ENCODE measurements at places on chromosomes 4 and X.

DNA sequence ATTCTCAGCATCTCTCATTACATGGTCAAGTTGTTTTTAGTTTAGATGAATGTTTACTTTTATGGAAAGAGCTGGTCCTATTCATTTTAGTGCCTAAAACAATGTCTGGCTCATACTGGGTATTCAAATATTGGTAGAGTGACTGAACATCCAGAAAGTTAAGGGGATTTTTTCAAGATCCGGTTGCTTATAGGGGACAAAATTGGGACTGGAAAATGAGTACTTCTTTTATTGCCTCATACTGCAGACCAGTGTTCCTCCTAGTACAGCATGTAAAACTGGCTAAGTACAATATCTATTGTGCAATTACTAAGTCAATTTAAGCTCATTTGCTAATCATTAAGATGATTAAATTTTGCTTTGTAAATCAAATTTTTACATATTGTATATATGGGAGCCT is 13.9 kb downstream of the RP2 start:
- DNase-seq, result no peak

DNA sequence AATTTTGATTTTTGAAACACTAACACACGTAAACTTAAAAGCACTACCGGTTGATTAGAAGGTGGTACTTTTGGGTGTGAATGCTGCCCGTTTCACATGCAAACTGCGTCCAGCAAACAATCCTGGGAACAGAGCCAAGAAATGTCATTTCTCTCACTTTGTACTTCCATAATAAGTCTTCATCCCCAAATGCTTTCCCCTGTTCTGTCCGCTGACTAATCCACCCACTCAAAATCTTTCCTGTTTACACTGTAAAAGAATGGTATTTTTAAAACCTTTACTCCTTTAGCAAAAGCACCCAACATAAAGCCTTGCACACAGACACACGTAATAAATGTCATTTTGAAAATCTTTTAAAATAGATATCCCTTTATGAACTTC is 39.1 kb upstream of the PDLIM5 start:
- DNase-seq, result peak; percentile 69

- DNase-seq, result no peak
Observed at GRCh38 chrX:68953331-68953730, 124.5 kb downstream of the EFNB1 start.

DNA sequence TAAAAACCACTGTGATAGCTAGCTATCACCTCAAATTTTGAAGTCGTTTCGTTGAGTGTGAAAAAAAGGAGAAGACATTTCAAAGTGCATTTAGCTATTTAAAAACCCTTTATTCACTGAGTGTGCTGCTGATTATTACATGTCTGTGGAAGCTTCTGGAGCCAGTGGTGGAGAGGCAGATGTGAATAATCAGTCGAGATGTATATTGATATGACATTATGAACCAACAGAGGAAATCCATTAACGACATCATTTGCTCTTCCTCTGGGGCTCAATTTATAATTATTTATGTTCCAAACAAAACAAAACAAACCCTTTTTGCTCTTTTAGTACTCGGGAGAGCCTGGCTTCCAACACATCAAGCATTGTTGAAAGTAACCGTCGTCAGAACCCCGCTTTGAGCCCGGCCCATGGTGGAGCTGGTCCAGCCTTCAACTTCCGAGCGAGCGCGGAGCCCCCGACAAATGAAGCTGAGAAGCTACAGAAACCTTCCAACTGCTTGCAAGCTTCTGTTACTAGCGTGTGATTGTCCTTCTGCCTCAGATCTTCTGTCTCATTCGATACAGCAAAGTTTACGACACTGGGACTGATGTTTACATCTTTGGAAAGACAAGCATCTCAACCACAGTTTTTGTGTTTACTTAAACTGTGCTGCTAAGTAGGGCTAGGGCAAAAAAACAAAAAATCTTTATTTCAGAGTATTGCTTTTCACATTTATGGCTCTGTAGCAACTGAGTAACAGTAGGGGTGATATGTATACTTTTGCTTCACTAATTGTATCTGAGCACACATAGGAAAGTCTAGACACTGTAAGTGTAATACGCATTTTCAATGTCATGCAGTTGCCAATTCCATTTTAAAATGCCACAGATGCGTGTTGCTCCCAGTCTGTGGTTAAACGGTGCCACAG is 111.9 kb downstream of the STOX2 start:
- no peak for DNase-seq

DNA sequence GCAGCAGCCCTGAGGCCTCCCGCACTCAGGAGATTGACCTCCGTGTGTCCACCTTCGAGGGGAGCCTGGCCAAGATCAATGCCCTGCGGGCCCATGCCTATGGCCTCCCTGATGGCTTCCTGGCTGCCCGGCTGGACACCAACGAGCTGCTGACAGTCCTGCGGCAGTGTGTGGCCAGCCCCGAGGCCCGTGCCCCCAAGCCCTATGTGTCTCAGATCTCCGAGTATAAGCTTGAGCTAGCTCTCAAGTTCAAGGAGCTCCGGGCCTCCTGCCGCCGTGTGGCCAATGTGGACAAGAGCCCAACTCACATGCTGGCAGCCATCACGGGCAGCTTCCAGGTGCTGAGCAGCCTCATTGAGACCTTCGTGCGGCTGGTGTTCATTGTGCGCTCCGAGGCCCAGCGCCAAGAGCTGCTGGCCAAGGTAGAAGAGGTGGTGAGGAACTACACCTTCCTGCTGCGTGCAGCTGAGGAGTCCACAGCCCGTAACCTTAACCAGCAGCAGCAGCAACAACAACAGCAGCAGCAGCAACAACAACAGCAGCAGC is 25.5 kb upstream of the PRPS1 start:
- no peak for DNase-seq

DNA sequence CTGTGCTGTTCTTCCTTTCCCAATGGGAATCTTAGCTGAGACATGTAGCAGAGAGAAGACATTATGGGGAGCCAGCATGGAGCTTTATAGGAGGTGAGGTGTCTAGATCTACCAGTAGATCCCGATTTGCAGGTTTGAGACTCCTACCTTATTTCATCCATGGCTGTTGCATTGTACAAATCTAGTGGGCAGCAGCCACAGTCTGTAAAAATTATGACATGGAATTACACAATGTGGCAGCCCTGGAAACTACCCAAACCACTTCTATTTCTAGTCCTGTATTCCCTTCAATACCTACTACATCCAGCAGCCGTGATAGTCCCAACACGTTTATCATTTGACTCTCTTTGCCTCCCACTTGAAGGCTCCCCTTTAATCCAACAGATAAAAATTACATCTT is 8.1 kb downstream of the ATP7A start:
- peak; percentile 25 for DNase-seq

GRCh38 chrX:40083120-40083978 is 14.4 kb downstream of the BCOR start:
- DNase-seq, result no peak

DNA sequence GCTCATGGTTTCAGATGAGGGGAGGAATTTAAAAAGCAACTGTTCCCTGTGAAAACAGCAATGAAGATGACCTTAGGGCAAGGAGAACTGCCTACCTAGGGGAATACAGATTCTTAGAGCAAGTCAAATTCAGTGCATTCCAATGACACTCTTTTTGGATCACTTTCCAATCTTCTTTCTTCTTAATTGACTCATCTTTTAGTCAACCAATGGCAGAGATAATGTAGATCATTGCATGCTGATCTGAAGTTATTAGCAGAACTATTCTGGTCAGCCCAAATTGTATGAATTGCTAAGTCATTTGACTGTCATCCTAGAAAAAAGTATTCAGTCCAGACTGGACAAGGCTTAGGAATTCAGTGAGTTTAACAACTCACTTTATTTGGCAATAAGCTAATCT is 12.6 kb upstream of the NR3C2 start:
- peak; percentile 75 for DNase-seq

DNA sequence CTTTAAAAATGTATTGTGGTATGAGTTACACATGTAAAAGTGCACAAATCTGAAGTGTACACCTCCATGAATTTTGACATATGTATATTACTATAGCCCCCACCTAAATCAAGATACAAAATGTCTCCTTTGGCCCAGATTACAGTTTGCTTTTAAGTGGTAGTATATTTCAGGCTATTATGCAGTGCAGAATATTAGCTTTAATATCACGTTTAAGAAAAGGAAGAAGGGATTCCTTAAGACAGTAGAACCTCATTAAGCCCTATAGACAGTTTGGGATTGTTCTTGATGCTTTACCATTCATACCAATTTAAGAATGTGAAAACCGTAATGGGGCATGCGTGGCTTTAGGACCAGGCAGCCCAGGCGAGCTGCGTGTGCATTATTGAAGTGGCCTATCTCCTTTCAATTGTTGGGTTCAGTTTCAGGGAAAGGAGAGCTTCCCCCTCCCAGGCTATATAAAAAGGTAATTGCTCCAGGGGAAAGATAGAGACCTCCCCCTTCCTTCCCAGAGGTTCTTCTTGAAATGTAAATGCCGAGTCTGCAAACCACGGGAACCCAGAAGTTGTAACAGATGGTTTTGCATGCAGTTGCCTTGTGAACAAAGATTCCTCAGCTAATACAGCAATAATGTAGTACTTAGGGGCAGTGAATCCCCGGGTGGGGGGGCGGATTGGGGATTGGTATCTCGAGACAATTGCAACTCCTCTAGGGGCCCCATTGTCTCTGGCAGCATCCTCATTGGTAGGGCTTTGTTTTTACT is 106.1 kb downstream of the UCHL1 start:
- DNase-seq, result no peak

DNA sequence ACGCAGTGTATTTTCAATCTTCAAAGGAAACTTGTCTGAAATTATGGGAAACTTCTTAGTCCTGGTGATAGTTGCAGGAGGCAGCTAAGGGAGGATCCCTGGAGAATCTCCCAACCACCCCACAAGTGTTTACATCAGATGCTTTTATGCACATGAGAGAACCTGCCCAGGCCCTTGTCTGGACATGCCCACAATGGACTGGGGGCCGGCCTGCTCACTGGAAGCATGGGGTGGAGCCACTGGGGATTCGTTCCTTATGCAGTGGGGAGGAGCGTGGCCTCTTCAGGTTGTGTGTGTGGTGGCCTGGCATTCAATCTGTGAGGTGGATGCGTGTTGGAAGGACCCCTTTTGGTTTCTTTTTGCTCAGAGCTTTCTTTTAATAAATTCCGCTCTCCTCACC is 398.7 kb upstream of the PPP1R2C start:
- DNase-seq, result no peak

DNA sequence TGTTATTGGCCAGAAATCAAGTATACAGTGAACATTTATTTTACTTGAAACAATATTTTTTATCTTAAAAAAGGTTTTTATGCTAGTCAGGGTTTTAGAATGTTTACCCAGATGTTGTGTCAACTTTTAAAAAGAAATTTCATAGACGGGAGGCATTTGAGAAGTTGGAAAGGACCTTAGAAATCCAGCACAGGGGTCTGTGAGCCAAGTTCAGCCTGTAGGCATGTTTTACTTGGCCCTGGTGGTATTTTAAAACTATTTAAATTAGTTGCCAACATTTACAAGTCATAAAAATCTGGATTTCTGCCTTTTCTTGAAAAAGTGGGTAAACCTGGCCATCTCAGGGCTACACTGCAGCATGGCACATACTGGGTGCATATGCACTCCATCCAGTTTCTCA is 25.5 kb upstream of the FHL1 start:
- DNase-seq, result peak; percentile 23

- DNase-seq, result peak; percentile 87
Observed at GRCh38 chrX:109714340-109714958, 18.6 kb downstream of the ACSL4 start.

GRCh38 chrX:140050906-140051305 is 85.6 kb upstream of the CXorf66 start:
- peak; percentile 1 for DNase-seq

GRCh38 chr4:56995525-56995924 is 16.8 kb downstream of the POLR2B start:
- DNase-seq, result peak; percentile 93

DNA sequence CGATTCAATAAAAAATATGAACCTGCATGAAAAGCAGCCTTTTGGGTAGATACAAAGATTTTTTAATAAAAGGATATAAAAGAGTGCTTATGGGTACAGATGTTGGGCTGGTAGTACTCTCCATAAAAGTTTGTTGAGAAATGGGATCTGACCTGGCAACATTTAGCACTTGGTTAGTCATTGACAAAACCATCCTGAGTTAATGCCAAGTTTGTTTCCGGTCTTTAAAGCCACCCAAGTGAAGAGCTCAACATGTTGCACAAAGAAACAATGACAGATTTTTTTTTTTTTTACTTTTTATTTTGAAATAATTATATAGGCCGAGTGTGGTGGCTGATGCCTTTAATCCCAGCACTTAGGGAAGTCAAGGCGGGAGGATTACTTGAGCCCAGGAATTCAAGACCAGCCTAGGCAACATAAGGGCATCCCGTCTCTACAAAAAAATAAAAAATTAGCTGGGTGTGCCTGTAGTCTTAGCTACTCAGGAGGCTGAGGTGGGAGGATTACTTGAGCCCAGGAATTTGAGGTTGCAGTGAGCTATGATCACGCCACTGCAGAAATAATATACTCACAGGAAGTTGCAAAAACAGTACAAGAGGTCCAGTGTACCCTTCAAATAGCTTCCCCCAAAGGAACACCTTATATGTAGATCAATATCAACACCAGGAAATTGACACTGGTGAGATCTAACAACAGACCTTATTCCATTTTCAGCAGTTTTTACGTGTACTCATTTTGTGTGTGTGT is 16.6 kb downstream of the CHST7 start:
- DNase-seq, result peak; percentile 59

GRCh38 chr4:153788051-153788412 is 851 bp downstream of the SFRP2 start:
- DNase-seq, result no peak

DNA sequence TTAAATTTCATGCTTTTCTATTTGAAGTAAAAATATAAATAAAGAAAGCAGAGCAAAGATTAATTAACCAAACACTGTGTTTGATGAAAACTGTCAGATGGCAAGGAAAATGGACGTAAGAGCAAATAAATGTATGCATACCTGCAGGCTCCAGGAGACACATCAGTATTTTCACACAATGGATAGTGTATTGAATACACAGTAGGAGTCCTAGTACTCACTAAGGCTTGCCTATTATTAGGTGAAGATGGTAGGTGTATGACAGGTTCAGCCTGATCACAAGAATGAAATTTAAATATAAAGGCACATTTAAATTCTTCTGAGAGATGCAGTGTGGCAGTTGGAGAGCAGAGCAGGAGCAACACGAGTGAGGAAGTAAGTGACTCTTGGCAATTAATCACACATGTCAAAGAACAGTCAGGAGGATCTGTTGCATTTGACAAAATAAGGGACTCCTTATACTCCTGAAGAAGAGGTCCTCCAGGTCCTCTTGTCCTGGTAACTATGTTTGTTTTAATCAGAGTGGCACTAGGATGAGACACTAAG is 106.0 kb upstream of the NDST4 start:
- no peak for DNase-seq

GRCh38 chrX:39244147-39244546 is 442.9 kb downstream of the MID1IP1 start:
- DNase-seq, result no peak

DNA sequence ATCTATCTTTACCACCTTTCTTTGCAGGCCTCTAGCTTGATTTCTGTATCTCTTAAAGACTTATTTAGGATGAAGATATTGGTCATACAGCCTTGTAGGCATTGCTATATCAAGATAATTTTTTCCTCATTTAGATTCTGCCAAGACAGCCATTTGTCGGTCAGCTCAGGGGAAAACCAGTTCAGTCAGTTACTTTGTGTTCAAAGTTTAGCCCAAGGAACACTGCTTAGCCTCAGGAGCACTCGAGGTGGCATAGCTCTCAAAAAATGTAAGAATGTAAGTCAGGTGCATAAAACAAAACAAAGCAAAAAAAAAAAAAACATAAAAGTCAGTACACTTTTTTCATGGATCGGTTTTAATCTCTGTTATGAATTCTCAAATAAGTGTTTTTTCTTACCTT is 43.4 kb downstream of the NRK start:
- DNase-seq, result no peak

GRCh38 chr4:62003695-62004094 is 803.6 kb downstream of the ADGRL3 start:
- no peak for DNase-seq

GRCh38 chr4:112518675-112519074 is 2.7 kb upstream of the NEUROG2 start:
- no peak for DNase-seq
